Left lung (tissue), 14 donors: ENCODE measurements at places on chromosomes 6 and 20. TPM values are rescaled to one million over a fixed set of nuclear protein-coding genes. Genes with fewer than 3 reads are reported as not detected.

GRCh38 chr20:23229989-23230388, 120.6 kb upstream of the NXT1 start:
- H3K4me1 ChIP-seq: peaks cover 22% of the 10 kb centered on the region
- H3K27ac ChIP-seq: no peak overlapping the region
- no peak overlapping the region for H3K4me3 ChIP-seq
- DNase-seq: no peak
- H3K36me3 ChIP-seq: no peaks in the 10 kb centered on the region

DNA sequence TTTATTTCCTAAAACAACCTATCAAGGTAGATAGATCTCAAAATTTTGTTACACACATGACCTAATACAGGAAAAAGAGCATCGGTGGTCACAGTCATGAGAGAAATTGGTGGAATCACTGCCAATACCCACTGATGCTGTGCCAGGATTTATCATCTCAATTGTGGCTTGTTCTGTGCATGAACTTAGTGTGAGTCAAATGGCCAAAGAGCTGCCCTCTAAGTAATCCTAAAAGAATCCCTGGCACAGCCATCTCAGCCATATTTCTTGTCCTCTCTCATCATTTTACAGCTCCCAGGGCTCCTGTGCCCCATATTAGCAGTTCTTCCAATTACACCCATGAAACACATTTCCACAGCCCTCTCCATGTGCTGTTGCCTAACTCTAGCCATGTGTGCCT, 6.1 kb downstream of the GSTA5 start:
- DNase-seq: no peak
- H3K4me3 ChIP-seq: no peak overlapping the region
- no peaks in the 10 kb centered on the region for H3K4me1 ChIP-seq
- no peak overlapping the region for H3K27ac ChIP-seq

GRCh38 chr6:114740547-114740946, 397.7 kb upstream of the HS3ST5 start:
- no peaks in the 10 kb centered on the region for H3K4me1 ChIP-seq
- no peak for DNase-seq
- no peak overlapping the region for H3K4me3 ChIP-seq
- no peaks in the 10 kb centered on the region for H3K27me3 ChIP-seq
- no peaks in the 10 kb centered on the region for H3K36me3 ChIP-seq
- H3K27ac ChIP-seq: no peak overlapping the region

- peaks cover 15% of the 10 kb centered on the region for H3K4me1 ChIP-seq
- H3K4me3 ChIP-seq: no peak overlapping the region
- H3K36me3 ChIP-seq: no peaks in the 10 kb centered on the region
Observed at GRCh38 chr6:118869350-118869749, 24.6 kb upstream of the ASF1A start.

- no peak for DNase-seq
- no peaks in the 10 kb centered on the region for H3K4me1 ChIP-seq
- no peaks in the 10 kb centered on the region for H3K36me3 ChIP-seq
- H3K27me3 ChIP-seq: no peaks in the 10 kb centered on the region
- no peak overlapping the region for H3K4me3 ChIP-seq
Observed at GRCh38 chr6:93238632-93239031, 180.7 kb downstream of the EPHA7 start.

- H3K36me3 ChIP-seq: no peaks in the 10 kb centered on the region
- DNase-seq: no peak
- no peak overlapping the region for H3K27ac ChIP-seq
- H3K4me3 ChIP-seq: no peak overlapping the region
- no peaks in the 10 kb centered on the region for H3K27me3 ChIP-seq
Observed at GRCh38 chr6:9346923-9347322, 911.6 kb upstream of the SLC35B3 start.

C6orf15 gene
- not detected for total RNA-seq

ECT2L gene
- total RNA-seq: not detected

DNMT3B gene
- 1.6 TPM for total RNA-seq

PI3 gene
- 1.4 TPM for total RNA-seq

MAP7 gene
- total RNA-seq: 16.8 TPM

TMEM244 gene
- total RNA-seq: not detected

SHLD1 gene
- 6.8 TPM for total RNA-seq

RAB44 gene
- total RNA-seq: 0.37 TPM
